ENCODE measurements at places on chromosomes 12 and 14.

GRCh38 chr12:94073441-94074051, 74.8 kb upstream of the PLXNC1 start:
- DNase-seq, result no peak

DNA sequence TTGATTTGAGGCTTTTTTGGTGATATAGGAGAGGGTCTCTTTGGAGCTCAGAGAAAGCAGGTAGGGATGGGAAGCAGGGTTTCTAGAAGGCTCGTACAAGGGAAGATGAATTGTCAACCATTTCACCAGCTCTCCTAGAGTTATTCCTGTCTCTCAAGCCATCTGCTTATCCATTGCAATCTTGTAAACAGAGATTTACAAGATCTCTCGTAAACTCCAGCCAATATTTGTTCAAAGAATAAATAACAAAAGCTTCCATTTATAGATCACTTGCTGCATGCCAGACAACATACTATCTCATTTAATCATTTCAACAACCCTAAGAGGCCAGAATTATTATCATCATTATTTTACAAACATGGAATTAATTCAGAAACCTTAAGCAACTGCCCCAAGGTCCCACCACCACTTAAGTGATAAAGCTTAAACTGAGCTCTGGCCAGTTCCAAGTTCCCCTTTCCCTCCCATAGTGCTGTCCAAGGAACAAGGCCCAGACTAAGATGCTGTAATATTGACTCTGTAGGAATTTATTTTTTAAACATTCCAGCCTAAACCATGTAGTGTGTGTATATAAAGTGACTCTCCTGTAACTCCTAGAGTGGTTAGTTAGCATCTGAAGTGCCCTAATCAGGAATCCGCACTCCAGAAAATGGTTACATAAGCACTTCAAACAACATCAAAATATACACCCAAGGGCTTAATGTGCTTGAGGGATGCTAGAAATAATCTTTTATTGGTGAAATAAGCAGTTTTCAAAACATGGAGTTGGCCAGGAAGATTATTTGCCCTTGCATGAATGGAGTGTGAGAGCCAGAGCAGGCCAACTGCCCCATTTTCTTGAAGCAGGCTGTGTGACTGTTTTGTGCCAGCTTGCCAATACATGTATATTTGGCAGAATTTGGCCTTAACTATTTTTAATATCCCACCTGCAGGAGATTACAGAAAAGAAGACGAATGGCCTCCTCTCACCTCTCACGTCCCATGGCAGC, 2.8 kb upstream of the PLEKHH1 start:
- DNase-seq, result no peak

DNA sequence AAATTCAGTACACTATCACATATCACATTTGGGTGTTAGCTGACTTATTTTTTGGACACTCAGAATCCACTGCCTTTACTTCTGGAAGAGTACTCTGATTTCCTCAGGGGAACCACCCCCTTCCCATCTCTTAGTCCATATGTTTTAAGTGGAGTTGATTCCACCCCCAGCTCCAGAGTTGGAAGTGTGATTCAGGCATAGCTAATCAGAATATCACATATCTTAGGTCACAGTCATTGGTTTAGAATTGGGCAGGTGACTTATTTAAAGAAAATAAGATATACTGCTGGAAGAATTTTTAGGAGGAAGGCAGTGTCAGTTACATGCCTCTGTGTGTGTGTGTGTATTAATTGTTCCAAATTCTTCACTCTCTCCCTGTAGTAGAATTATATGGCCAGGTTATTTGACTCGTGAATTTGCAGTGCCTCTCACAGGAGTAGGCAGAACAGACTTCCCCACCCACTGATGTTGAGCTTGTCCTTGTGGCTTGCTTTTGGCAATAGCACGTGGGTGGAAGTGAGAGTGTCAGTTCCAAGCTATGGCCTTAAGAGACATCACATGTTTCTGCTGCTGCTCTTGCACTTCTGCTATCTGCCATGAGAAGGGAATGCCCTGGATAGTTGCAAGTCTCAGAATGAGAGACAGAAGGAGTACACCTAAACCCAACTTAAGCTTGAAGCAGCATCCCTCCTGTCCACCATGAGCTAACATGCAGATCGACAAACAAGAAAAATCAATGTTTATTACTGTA, 6.4 kb upstream of the GAS2L3 start:
- DNase-seq, result no peak

DNA sequence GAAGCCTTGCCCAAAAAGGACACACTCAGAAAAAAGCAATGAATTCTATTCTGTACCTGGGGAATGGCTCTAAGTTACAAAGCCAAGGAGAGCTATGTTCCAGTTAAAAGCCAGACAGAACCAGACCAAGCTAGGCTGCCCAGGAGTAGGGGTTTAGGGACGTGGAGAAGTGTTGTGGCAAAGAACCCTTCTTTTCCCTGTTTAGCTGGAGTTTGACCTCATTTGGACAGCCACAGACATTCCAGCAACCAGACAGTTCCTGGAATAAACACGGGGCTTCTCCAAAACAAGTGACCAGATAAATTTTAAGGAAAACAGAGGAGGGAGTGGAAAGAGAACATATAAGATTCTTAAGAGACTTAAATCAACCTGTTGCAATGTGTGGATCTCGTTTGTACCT, 62.3 kb downstream of the GCH1 start:
- DNase-seq, result no peak

DNA sequence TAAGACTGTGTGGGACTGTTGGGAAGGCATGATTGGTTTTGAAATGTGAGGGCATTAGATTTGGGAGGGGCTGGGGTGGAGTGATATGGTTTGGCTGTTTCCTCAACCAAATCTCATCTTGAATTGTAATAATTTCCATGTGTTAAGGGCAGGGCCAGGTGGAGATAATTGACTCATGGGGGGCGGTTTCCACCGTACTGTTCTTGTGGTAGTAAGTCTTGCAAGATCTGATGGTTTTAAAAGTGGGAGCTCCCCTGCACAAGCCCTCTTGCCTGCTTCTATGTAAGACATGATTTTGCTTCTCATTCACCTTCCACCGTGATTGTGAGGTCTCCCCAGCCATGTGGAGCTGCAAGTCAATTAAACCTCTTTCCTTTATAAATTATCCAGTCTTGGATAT, 76.6 kb upstream of the PPFIA2 start:
- no peak for DNase-seq

DNA sequence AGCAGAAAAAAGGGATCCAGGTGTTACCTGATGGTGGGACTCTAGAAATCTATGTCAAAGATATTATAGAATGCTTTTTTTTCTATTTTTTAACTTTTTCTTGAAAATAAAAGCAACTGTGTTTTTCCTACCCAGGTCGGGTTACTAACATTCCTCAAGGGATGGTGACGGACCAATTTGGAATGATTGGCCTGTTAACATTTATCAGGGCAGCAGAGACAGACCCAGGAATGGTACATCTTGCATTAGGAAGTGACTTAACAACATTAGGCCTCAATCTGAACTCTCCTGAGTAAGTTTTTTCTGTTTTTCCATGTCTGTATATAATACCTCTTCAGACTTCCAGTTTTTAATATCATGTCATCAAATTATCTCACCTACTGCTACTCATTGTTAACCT, 27.6 kb upstream of the KCNMB4 start:
- no peak for DNase-seq

GRCh38 chr12:68113644-68114043, 45.9 kb downstream of the IFNG start:
- no peak for DNase-seq

GRCh38 chr12:81150382-81150781, 72.5 kb downstream of the ACSS3 start:
- DNase-seq, result no peak

- DNase-seq, result peak; percentile 74
These were observed 79.2 kb downstream of the B4GALNT3 start for GRCh38 chr12:538731-539539.

All from ureter (tissue), 1 donor.